Left renal pelvis (tissue), 4 donors: ENCODE measurements at places on chromosomes 3 and 15. TPM values are rescaled to one million over a fixed set of nuclear protein-coding genes. Genes with fewer than 3 reads are reported as not detected.
A peak's percentile ranks its signal among the peaks of the same experiment; 100 is the strongest.

DNA sequence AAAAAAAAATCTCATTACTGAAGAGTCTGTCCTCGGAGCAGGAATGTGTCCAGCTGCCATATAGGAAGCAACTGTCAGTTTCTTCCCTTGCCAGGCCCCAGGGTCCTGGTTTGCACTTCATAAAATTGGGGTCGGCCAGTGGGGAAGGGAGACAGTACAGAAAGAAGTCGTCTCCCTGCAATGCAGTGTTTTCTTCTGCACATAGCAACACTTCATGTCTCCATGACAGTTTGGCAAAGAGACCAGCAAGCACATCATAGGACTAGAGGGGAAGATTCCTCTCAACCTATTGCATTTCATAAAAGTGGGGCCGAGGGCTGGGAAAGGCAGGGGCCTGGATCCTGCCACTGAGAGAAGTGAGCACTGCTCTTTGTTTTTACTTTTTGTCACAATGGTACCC is 138.2 kb upstream of the HACD2 start:
- no peak for DNase-seq

GRCh38 chr3:133949438-133949837 is 53.8 kb upstream of the RAB6B start:
- no peak for DNase-seq

- DNase-seq, result no peak
These were observed 63.4 kb downstream of the ESYT3 start for GRCh38 chr3:138497851-138498250.

DNA sequence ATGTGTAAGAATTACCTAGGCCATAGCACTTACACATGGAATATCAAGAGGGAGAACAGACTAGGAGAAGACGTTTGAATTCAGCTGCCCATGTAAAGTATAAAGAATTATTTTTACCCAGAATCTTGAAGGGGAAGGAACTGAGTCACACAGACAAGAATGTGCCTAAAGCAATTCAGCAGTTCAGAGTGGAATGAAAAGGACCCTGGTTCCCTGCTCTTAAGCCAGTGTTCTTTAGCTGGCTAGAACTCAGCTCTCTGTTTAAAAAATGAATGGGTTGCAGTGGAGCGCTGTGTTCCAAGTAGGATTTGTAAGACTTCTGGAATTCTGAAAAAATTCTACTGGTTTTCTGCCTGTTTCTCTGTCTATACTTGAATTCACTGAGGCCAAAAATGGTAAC is 440.2 kb downstream of the LPP start:
- DNase-seq, result no peak

DNA sequence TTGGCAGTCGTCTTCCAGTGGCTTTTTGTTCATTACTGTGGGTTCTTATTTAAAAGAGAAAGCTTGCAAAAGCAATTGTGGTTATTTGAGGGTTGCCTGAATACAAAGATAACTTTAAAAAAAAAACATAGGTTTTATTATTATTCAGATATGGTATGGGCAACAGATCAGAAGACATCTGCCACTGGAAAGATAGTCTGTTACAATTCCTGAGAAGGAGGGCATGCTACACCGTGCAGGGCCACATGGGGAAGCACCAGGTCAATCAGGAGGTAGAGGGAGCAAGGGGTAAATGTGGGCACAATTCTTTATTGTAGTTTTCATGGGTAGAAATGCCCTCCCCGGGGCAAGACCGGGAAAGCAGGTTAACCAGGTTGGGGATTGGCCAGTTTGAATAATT is 46.5 kb downstream of the BBS4 start:
- no peak for DNase-seq

DNA sequence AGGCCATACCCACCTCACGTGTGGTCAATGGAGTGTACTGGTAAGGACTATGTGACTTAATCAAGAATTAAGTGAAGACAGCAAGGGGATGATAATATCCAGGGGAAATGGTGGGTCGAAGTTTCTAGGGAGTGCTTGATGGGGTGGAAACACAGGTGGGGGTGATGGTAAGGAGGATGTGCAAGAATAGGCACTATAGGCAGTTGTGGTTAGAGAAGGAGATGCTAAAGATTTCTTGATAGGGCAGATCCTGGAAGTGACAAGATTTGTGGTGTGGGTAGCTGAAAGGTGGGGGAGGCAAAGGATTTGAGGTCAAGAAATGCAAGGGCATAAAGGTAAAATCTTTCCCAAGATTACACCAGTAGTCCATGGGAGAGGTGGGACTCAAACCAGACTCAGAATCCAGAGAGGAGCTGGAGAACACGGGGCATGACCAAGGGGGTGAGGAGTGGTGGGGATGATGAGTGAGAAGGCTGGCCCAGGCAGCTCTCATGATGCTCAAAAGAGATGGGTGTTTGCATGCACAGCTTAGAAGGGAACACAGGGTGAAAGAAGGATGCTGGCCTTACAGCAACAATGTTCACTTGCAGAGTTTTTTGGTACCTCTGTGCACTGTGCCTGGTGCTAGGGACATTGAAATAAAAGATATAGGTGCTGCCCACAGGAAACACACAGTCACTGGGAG is 78.4 kb downstream of the CCR1 start:
- no peak for DNase-seq

DNA sequence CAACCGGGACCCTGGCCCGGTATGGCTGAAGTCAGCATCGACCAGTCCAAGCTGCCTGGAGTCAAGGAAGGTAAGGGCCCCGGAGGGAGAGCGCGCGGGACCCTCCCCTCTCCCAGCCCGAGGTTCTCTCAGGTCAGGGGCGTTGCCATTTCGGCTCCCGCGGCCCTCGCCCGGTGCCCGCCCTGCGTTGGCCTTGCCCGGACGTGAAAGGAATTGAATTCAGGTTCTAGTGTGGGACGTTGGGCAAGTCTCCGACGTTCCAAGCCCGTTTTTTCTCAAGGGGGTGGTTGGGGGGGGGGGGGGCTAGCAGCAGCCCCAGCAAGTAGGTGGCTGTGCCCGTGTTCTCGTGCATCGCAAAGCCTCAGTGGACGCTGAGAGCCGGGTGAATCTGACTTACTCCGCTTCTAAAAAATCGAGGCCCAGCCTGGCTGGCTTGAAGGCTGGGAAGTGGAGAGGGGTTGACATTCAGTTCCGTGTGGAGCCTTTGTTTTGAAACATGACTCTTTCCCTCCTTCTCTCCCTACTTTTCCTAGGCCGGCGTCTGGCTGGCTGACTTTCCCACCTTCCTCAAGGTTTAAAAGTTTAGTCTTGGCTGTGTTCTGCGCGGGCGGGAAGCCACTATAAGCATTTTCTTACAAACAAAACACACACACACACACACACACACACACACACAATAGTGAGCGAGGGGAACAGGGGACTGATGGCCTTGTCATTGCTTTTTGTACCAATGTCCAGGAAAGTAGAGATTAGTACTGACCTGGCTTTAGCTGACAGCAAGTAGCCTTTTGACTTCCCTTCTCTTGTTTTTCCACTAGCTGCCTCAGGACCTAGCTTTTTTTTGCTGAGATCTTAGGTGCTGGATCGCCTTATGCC is at the start of gene UTS2B:
Gene UTS2B (minus strand): TSS at position 873 of the 876 bp plus-strand sequence. CDS start 48,337 bp downstream, outside the sequence.
- peak; percentile 55 for DNase-seq

DNA sequence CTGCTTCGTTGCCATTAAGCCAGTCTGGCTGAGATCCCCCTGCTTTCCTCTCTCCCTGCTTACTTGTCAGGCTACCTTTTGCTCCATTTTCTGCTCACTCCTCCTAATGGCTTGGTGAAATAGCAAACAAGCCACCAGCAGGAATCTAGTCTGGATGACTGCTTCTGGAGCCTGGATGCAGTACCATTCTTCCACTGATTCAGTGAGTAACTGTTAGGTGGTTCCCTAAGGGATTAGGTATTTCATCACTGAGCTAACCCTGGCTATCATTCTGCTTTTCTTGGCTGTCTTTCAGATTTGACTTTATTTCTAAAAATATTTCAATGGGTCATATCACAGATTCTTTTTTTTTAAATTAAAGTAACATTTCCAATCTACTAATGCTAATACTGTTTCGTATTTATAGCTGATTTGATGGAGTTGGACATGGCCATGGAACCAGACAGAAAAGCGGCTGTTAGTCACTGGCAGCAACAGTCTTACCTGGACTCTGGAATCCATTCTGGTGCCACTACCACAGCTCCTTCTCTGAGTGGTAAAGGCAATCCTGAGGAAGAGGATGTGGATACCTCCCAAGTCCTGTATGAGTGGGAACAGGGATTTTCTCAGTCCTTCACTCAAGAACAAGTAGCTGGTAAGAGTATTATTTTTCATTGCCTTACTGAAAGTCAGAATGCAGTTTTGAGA is 25.0 kb downstream of the CTNNB1 start:
- DNase-seq, result no peak

DNA sequence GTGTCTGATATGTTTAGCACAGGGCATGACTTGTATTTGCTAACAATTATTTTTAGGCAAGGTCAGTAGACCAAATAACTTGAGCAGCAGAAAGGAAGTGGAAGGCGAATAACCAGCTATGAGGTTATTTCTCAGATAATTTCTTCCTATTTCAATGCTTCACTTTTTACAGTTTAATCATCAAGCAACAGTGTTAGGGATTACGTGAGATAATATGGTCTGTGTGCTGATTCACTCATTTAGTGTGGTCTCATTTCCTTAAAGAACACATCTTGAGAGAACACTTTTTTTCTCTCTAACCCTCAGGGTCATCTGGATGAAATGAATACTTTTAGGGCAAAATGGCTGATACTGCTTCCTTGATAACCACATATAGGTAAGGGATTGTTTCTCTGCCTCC is 126.0 kb upstream of the CCNL1 start:
- no peak for DNase-seq

- DNase-seq, result no peak
These were observed 77.8 kb downstream of the IL20RB start for GRCh38 chr3:137035631-137036030.

DNA sequence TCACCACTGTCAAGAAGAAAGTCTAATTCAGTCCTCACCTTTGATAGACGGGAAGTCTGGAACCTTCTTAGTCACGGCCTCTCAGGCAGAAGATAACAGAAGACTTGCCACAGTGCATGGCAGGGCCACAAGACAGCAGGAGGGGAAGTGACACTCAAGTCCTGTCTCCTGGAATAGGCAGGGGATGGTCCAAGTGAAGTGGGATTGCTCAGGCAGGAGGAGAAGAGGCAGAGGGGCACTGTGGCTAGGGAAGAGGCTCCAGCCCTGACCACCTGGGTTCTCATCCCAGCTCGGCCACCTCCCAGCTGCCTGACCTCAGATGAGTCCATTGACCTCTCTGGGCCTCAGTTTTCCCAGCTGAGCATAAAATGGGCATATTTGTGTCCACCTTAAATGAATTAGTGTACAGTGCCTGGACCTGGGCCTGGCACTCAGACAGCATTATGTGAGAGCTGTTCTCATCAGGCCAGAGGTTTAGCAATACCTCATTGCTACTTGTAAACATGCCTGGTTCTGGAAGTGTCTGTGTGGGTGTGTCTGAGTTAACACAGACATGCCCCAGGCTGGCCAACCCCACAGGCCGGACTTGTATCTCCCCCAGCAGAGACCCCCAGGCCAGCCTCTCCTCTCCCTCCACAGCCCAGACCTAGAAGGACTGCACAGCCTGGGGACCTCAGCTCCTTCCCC is 11.5 kb upstream of the PCSK6 start:
- no peak for DNase-seq

GRCh38 chr3:57080171-57080570 is 19.7 kb downstream of the SPATA12 start:
- no peak for DNase-seq

DNA sequence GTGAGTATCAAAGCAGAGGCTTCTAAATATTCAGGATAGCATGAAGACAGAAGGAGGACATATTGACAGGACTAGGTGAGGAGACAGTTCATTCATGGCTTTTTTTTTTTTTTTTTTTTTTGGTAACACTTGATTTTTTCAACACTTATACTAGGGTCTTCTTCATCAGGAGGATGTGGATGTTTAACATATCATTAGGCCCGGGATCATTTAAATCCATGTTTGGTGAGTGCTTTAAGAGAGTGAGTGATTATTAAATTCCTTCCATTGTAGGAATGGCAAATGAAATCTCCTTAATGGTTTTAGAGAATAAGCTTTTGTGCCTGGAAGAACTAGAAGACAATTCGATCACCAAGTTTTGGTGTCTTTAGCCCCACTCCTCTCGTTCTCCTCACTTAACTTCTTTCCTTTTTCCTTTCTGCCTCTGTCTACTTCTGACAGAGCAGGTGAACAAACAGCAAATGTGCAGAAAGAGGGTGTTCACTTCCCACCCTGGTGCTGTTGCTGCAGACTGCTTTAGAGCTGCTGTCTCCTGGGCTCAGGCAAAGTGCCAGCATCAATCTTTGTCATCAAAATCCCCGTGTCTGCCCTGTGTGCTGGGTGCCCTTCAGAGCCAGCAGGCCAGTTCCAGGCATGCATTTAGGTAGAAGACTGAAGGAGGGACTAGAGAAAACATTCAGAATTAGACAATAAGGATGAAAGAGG is 35.6 kb upstream of the RAB11A start:
- no peak for DNase-seq

DNA sequence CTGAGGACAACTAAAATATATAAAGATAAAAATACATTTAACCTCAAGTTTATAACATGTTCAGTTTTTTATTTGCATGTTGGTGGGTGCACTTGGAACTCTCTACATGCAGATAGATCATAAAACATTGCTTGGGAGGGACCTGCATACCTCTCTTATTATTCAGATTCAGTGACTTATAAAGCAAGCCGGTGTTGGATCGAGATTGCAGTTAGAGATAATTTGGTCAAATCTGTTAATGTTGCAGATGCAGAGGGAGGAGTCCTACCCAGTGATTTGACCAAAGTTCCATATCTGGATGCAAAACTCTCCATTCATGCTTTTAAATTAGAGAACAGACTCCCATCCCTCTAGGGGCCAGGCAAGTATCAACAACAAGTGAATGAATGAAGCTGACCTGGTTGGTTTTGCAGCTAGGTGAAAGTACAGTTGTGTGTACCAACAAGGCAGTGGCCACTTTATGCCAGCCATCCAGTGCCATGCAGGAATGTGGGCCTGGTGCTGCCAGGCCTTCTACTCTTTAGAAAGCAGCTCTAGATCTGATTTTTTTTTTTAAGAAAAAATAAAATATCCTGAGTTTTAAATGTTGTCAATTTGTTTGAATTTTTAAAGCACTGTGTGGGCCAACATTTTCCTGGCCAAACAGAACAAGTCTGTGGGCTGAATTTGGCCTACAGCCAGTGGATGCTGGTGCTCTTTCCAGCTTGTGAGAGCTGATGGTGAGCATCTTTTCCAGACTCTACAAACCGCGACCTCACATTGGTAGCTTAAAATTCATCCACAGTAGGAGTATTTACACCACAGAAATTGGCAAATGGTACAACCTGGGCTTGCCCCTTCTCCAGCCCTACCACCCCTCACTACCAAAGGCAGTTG is 12.3 kb downstream of the CDIN1 start:
- no peak for DNase-seq

GRCh38 chr3:177426878-177427495 is 229.7 kb upstream of the TBL1XR1 start:
- DNase-seq, result no peak

GRCh38 chr15:91992945-91993344 is 139.4 kb downstream of the SLCO3A1 start:
- no peak for DNase-seq

- no peak for DNase-seq
These were observed 24.4 kb upstream of the RAP2B start for GRCh38 chr3:153137626-153138025.

GRCh38 chr15:31440754-31441311 is 114.2 kb downstream of the KLF13 start:
- no peak for DNase-seq

Gene NR2F2
- polyA plus RNA-seq, result 443 TPM

Gene NMNAT3
- polyA plus RNA-seq, result 10.0 TPM

Gene FSTL1
- 616 TPM for polyA plus RNA-seq

Gene MCF2L2
- polyA plus RNA-seq, result 0.35 TPM

Gene TMEM212
- polyA plus RNA-seq, result 0.10 TPM

Gene MESP2
- 0.37 TPM for polyA plus RNA-seq

Gene ZPLD1
- polyA plus RNA-seq, result 0.57 TPM

Gene OCA2
- 2.7 TPM for polyA plus RNA-seq

Gene DNASE1L3
- polyA plus RNA-seq, result 2.5 TPM

Gene PTPRG
- 71.4 TPM for polyA plus RNA-seq

Gene ATG3
- polyA plus RNA-seq, result 49.6 TPM

Gene FBXW12
- polyA plus RNA-seq, result 0.84 TPM

Gene GLDN
- 0.32 TPM for polyA plus RNA-seq
